ENCODE measurements at places on chromosomes 6 and 20.

GRCh38 chr20:63969838-63970713, at the start of gene ZNF512B:
ZNF512B (minus strand) TSS chr20:63969930; CDS start chr20:63967950, 1,980 bp downstream.
- no peak for DNase-seq

GRCh38 chr6:130381459-130382380, 15.9 kb downstream of the TMEM200A start:
- DNase-seq: no peak

DNA sequence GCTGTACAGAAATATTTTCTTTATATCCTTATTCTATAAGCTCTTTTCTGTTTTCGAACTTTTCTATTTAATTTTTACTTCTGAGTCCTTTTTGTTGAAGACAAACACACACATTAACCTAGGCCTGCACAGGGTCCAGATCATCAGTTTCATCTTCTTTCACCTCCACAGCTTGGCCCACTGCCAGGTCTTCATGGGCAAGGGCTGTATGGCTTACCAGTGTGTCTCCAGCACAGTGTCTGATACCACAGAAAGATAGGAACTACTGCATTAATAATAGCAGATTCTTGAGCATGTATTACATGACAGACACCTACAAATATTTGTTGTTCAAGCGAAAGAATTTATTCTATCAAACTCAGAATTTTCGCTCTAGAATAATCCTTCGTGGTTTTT, 24.4 kb downstream of the QKI start:
- DNase-seq: no peak

GRCh38 chr6:32837651-32838113, 857 bp downstream of the TAP2 start:
- no peak for DNase-seq

DNA sequence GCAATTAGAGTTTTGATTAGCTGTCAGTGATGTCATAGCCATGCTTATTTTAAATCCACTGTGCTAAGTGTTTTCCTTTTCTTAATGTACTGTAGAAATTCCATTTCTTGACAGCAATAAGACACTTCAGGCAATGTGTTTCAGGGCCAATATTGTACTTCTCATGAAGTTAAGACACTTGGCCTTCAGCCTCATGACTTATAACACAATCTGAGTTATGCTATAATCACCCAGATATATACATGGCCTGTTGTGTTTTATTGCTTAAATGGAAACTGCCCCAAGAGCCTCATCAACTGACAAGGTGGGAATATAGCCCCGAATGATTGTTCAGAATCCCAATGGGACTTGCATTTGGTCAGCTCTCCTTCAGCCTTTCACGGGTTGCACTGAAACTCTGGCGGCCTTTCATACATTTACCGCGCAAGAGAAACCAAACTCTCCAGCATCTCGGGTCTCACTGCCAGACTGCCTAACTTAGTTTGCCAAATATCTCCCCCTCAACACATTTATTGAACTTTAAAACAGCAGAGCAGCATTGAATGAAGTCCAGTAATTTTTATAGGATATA, 44.2 kb upstream of the TBX18 start:
- no peak for DNase-seq

DNA sequence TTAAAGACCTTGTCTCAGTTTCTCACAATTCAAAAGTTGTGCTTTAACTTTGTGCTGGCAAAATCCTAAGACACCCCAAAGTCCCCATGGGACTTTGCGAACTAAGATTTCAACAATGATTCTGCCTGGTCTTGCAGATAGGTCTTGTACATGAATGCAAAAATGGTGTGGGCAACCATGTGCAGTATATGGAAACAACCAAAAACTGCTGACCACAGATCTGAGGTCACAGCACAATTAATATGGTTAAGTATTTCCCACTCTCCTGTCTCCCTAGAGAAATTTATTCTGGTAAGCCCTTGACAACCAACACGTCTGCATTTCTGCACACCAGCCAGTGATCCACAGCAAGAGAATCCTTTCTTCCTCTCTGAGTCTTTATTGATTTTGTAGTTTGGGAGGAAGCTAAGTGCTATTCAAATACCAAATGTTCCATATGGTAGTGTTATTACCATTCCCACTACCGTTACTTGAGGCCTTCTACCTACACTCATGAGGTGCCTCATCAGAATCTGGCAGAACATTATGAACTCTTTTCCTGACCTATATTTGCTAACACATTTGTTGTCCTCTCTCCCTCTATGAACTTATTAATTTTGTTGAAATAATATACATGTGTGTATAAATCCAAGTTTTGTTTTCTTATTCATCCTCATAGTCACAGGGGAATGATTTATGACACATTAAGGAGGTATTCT, 178.7 kb downstream of the ATXN1 start:
- no peak for DNase-seq

GRCh38 chr20:31653561-31653960, 15.8 kb downstream of the COX4I2 start:
- DNase-seq: no peak

DNA sequence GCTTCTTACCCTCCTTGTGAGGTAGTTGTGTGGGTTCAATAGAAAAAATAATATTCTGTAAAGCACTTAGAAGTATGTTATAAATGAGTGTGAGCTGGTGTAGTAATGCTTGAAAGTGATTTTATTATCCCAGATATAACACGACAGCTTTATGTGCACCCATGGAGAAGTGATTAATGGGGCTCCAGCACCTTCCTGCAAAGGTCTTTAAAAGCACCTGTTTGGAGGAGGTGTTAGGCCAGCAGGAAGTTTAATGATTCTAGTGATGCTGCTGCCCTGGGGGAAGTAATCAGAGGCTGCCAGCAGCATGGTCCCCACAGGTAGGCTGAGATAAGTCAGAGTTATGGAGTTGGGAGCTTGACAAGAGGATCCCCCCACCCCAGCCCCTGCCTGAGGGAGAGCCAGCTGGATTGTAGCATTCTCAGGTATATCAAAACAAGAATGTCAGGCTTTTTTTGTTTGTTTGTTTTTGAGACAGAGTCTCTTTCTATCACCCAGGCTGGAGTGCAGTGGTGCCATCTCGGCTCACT, 166.3 kb downstream of the PHACTR1 start:
- no peak for DNase-seq

DNA sequence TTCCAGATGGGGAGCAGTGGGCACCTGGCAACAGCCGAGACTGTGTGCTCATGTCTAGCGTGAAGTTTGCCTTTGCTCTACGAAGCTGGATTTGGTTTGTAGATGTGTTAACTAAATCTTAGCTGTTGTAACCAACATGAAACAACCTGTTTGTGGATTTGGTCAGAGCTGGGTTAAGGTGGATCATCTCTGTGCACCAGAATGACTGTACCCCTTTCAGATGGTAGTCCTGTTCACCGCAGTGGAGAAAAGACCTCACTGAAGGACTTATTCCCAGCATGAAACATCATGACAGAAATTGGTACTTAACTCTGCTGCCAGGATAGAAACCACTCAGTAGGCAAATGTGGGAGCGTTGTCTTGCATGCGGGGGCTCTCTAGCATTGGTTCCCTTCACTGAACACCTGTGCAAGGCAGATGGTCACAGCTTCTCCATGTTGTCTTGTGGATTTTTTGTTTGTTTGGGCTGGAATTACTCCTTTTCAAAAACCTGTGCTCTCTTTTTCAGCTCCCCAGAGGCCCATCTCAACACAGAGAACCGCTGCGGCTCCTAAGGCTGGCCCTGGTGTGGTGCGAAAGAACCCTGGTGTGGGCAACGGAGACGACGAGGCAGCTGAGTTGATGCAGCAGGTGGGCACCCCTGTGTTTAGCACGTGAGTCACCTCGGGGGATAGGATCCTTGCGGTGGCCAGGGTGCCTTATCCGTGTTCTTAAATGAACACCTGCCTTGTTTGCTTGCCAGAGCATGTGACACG, 19.3 kb upstream of the EFCAB8 start:
- DNase-seq: no peak

DNA sequence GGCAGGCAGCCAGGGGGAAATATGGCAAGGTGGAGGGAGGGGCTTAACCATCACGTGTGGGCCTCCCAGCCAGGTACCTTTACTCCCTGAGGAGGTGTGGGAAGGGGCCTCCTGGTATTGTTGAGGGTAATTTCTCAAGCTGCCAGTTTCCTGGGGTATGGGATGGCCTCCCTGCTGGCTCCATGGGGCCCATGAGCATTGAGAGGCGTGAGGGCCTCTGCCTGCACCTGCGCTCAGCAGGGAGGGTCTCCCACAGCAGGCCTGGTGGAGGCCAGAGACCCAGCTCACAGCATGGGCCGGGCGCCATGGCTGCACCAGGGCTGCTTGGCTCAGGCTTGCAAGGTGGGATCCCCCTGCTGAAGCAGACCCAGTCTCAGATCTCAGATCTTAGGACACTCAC, 113.0 kb downstream of the GRM4 start:
- DNase-seq: no peak

DNA sequence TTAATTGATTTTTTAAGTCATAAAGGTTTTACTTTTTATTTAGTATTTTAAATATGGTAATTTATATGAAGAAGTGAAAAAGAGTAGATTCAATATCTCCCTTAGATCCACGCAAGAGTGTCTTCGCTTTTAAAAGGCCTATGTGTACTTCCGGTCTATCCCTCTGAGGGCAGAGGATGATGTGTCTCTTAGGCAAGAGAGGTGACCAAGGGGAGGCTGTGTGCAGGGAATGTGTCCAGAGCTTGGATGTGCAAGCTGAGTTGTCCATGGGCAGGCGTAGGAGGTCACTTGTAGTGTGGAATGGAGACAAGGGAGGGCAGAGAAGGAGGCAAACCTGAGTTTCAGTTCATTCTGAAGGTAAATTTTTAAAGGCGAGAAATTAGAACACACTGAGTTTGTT, 113.9 kb downstream of the CRYBG1 start:
- DNase-seq: no peak

DNA sequence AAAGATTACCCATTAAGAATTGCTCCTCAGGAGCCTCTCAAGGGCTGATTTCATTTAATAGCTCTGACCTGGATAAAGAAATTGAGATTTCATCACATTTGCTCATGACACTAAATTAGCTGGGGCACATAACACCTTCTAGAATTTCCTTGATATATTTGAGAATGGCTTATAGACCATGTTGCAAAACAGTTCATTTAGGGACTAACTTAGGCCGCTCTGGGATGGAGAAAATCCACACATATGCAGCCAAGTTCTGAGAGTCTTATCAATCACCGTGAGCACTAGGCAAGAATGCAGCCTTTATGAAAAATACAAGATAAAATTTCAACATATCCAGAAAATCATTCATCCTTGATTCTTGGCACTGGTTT, 91.0 kb upstream of the MCHR2 start:
- no peak for DNase-seq

DNA sequence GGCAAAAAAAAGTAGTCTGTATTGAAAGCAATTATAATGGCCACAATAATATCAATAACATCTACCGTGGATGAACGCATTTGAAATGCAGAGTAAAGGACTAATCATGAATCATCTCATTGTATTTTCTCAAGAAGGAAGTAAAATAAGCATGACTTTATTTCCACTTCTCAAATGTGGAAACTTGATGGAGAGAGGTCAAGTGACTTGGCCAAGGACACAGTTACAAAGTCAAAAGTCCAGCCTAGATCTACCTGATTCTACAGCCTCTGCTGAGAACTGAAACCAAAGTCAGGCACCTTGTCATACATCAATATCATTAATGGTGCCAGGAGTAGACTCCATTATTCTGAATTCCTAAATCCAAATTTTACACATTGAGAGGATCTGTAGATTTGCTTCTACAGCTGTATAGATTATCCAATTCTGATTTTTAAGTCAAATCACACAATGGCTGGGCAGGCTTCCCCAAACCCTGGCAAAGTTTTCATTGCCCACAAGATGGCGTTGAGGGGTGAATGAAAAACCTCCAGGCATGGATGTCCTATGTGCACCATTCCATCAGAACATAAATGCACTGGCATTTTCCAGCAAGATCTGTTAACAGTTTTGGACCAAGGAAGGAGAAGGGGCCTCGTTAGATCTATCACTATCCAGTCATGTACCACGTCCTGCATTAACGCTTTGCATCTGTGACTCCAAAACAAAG, 423.1 kb downstream of the MAFB start:
- no peak for DNase-seq

DNA sequence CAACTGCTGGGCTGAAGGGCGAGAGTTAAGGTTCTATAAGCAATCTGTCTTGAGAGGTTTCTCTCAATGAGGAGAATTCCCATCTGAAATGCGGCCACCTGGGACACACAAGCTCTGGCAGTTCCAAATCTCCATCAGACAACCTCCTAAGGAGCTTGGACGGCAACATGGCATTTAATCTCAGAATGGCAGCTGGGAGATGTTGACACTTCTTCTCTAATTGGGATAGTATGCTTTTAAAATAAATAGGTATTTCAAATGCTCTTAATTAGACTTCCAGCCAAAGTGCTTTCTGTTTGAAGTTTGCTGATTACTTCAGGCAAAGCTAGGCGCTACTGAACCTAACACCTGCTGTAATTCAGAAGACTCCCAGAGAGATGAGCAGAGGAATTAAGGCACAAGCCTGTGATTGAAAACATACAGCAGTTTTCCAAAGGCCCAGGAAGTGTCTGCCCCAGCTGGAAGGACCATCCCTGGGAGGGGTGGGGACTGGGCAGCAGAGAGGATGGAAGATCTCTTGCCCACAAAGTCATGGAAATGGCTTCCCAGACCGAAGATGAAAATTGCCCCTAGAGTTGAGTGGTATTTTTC, 59.1 kb upstream of the KCNK16 start:
- no peak for DNase-seq

DNA sequence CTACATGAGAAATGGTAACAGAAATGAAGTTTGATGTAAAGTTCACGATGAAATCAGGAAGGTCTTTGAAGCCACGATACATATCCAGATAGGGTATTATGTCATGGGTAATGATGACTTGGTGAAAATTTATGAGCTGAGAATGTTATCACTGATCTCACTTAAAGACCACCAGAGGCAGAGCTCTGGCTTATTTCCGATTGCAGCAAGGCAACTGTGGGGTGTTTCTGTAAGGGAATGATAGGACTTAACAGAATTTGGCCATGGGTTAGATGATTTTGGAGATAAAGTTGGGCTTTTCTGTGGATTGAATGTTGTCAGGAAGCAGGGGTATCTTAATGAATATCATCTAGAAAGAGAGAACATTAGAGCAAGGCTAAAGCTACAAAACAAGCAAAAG, 508.4 kb downstream of the HDGFL1 start:
- DNase-seq: no peak

GRCh38 chr20:1964061-1964460, 29.8 kb downstream of the PDYN start:
- no peak for DNase-seq

DNA sequence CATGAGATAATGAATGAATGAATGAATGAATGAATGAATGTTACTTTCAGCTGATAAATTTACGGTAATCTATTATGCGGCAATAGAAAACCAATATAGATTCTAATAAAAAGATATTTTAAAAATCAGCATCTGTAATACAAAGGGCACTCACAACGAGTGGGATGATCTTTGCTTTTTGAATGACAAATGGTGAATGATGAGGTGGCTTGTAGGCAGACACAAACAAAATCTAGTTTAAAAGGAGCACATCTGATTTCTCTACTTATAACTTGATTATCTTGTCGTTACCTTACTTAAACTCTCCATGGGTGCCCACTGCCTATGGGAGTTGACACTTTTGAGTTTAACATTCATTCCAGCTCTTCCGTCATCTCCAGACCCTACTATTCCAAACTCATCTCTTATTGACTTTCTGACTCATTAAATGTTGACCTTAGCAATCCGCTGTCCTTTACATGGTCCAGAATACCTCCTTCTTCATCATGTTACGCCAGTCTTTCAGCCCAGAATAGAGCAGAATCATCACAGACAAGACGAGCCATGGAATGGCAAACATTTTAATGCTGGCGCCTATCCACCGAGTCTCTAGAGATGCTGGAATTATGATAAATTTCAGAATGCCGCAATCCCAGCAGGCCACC, 41.3 kb downstream of the NHLRC1 start:
- DNase-seq: no peak

Data from non-pigmented ciliary epithelial cell (primary cell).